Naive thymus-derived CD4-positive, alpha-beta T cell (primary cell): ENCODE measurements at places on chromosomes 5 and 9.

- DNase-seq = no peak
These were observed 492.5 kb downstream of the ACTL7B start for GRCh38 chr9:108363311-108363710.

- no peak for DNase-seq
These were observed 349.4 kb upstream of the PAPPA start for GRCh38 chr9:115804206-115804605.

DNA sequence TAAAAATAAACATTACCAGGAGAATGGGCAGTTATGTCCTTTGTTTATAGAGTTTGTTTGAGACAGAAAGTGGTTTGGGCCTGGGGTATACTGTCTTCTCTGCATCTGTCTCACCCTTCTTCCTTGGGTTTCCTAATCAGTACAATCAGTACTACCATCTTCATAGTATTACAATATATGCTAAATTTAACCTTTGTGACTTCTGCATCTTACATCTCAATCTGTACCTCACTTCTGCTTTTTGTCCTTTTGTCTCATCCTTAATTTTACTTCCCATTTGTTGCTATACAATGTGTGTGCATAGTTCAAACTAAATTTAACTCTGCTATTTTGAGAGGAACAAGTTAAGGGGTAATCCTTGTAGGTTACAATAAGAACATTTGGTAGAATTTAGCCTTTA, 19.6 kb downstream of the FBXO38 start:
- DNase-seq = no peak

GRCh38 chr9:135592331-135592590, 30.7 kb downstream of the PAEP start:
- no peak for DNase-seq

GRCh38 chr9:137064027-137064879, 6.1 kb downstream of the SAPCD2 start:
- DNase-seq = no peak

- DNase-seq = no peak
These were observed 10.8 kb downstream of the SARDH start for GRCh38 chr9:133727277-133727875.

DNA sequence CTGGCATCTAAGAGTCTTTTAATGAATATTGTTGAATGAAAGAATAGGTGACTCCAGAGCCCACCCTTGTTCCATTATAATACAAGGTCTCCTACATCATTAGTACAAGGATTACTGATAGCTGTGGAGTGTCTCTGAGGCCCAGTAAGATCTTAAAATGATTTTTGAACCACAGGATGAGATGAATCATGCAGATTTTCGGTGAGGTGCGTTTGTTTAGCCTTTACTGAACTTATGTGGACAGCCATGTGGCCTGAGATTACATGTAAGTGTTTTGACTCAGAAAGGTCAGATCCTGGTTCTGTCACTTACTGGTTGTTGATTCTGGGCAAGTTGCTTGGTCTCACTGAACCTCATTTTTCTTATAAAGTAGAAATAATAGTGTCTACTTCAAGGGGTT, 21.6 kb downstream of the NFX1 start:
- DNase-seq = no peak

GRCh38 chr5:131482617-131483016, 152.4 kb downstream of the RAPGEF6 start:
- no peak for DNase-seq

DNA sequence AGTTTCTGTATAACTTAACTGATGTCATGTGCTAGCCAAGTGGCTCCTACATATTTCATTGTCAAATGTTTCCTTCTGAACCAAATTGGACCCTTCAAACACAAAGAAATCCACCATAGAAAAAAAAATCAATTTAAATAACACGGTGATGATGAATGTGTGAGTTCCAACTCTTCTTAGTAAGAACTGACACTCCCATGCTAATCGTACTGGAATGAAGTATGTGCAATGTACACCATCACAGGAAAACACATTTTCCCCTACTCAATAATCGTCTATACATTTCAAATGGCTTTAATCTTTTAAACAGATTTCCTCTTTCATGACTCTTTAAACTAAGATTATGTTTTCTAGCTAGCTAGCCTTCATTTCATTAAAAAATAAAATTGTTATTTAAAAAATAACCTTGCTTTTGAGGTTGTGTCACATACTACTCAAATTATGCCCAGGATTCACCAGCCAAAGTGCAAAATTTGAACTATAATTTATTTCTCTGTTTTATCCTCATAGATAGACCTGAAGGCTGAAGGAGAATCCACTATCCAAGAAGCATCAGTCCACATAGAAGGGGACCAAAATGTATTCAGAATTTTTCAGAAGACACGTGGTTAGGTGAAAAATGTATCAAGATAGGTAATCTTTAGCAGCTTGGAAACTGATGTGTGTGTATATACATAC, 131.0 kb upstream of the ITGA1 start:
- DNase-seq = no peak

DNA sequence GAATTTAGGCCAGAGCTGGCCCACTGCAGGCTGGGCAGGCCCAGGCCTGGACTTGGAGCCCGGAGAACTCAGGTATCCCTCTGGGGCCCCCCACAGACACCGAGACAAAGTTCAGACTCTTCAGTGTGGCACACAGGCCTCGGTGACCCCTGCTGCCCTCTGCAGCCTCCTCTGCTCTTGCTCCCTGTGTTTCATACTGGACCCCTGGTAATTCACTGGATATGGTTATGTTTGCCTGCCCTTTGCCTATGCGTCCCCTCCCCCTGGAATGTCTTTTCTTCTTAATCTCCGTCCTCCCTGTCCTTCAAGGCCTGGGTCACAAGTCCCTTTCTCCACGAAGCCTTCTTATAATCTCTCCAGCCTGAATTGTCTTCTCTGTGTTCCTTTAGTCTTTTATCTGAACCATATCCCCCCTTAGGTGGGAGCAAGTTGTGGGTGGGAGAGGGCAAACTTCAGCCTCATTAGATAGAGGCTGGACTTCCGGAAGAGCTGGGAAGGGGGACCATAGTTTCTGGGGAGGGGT, 30.1 kb downstream of the GSN start:
- DNase-seq = no peak

DNA sequence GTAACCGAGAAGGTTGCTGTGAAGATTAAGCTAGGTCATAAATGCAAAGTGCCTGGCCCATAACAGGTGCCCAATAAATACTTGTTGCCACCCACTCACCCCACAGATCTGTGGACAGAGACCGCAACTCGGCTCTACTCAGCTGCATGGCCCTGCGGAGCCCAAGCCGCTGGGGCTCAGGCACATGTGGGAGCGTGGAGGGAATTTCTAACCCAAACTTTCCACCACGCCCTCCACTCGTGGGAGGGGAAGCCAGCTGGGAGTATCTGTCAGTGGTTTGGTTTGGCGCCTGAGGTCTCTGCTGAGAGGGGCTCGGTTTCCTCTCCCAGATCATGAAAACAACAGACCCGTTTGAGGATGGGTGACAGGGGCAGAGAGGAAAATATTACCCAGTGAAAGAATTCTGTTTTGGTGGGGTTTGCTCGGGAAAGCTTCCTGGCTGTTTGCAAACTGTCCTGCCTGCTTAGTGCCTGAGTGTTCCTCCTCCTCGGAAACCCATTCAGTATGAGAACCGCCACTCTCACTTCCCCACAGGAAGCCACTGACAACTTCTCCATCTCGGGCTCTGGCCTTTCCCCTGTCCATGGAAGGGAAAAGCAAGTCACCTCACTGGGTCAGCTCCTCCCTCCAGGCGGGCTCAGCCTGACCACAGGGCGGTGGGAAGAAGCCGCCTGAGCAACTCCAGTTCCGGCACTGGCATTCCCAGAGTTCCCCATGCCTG, 60.1 kb downstream of the RGS3 start:
- DNase-seq = no peak

- no peak for DNase-seq
These were observed 592.8 kb downstream of the CSNK1G3 start for GRCh38 chr5:124104821-124105220.

GRCh38 chr9:4045556-4045955, 254.3 kb downstream of the GLIS3 start:
- no peak for DNase-seq

GRCh38 chr9:121194730-121195129, 6.9 kb downstream of the RAB14 start:
- no peak for DNase-seq

DNA sequence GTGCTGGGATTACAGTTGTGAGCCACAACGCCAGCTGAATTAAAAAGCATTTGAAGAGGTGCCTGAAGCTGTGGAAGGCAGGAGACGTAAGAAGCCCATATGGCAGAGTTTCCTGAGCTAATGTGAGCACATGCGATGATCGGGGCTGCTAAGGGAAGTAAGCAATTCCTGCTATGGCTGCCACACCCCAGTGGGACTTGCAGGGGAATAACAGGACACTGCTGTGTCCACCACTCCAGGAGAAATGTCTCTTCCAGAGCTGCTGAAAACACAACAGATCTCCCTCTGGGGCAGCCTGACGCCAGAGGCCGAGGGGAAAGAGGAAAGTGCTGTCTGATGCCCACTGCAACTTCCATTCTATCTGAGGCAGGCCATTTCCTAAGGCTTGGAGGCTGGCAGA, 46.2 kb upstream of the ANKRD55 start:
- no peak for DNase-seq

DNA sequence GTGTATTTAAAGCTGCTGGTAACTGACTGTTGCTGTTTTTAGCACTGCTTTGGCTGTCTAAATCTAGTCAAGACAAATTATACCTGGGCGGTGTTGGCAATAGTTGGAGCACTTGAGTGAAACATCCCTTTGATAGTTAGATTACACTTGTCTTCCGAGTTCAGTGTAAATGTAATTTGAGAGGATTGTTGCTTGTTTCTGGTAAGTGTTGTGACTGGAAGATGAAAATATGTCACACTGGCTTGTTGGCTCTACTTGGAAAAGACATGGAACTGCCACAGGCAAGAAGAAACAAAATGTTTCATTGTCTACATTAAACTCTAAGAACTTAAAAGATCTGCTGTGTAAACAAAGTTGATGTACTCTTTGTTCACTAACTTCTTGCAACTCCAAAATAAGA, 49.2 kb upstream of the PTPRD start:
- no peak for DNase-seq

DNA sequence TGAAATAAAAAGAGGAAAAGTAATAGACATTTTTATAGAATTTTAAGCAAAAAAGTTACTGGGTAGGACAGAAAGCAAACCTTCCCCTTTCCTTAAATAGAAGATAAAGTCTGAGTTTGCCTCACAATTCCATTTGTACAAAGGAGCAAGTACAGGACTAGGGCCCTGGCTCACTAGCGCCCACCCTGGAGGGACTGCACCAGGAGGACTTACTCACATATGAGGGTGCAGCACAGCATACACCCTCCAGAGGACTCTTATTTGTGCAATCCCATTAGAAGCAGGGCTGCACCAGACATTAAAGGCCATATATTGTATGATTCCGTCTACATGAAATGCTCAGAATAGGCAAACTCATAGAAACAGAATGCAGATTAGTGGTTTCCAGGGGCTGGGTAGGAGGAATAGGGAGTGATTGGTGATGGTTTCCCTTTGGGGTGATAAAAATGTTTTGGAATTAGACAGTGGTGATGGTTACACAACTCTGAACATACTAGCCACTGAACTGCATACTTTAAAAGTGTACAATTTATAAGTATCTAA, 4.5 kb downstream of the REEP5 start:
- DNase-seq = no peak

GRCh38 chr9:127065592-127065991, 56.8 kb downstream of the ANGPTL2 start:
- DNase-seq = no peak

DNA sequence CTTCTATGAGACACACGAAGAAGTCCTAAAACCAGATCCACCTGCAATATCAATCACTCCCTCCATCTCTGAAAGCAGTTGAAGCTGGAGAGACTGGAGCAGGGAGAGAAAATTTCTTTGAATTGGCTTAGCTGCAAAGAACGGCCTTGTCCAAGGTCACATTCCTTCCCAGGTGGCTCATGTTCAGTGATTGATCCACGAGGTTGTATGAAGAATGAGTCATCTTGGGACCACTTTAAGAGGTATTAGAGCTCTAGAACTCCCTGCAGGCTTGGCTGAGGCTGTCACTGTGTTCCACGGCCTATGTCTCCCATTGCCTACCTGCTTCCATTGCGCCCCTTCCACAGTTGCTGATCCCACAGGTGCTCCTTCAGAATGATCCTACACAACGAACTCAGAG, 68.2 kb downstream of the HMHB1 start:
- no peak for DNase-seq

DNA sequence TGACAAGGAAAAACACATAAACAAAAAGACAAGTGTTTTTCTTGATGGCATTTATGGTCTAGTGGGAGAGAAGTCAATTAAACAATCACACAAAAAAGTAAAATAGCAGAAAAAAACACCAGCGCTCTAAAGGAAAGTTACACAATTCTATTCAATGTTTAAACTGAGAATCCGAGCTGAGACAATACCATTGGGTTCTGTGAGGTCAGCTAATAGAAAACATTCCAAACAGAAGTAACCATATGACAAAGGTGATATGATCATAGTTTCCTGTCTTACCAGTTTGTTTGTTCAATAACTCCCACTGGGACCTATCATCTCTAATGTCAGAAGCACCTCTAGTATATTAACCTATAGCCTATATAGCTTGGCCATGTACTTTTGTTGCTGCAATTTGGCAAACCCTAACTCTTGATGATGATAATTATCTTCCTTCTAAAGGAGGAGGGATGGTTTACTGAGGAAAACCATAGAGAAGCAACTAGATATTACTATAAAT, 1030.0 kb downstream of the CDH12 start:
- no peak for DNase-seq

GRCh38 chr9:72420783-72421182, 55.8 kb upstream of the ZFAND5 start:
- no peak for DNase-seq

DNA sequence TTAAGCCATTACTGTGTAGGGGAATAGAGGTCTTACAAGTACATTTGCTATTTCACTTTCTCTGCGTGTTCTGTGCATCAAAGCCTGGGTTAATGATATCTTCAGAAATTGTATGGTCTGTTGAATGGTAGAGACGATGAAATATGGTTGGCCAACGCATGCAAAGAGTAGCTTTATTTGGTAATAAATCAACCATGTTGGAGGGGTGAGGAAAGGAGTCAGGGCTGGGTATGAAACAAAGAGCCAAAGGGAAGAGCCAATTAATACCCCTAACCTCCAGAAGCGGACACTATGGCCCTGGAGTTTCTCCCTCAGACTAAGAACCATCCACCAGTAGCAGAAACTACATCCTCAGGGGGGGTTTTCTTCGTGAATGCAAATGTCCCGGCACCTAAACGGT, 1974.0 kb upstream of the WWC1 start:
- no peak for DNase-seq

DNA sequence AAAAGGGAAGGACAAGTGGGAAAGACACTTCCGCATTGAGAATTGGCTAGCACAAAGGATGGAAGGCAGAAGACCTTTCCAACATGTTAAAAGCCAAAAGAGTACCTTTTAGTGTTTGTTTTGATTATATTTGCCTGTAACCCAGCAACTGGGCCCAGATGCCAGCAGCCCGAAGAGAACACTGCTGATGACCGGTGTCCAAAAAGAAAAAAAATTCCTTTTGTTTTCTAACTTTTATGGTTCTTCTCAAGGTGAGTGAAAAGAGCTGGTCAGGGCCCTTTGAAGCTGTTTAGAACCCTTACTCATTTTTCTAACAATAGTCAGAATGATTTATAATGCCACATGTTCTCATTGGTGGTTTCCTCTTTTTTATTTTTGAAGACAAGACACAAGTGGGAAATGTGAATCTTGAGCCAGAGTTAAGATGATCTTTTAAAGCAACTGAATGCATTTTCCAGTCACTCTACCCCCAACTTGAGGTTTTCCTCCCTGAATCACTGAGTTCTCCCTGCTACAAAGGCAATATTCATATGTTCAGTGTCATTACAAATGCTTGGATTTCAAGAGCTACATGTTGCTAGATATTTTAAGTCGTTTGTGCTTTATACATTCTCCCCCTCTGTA, 32.3 kb upstream of the ZNF462 start:
- DNase-seq = no peak

GRCh38 chr5:66889056-66889455, 292.9 kb downstream of the MAST4 start:
- DNase-seq = no peak
